ENCODE measurements at places on chromosomes 6 and 20.

DNA sequence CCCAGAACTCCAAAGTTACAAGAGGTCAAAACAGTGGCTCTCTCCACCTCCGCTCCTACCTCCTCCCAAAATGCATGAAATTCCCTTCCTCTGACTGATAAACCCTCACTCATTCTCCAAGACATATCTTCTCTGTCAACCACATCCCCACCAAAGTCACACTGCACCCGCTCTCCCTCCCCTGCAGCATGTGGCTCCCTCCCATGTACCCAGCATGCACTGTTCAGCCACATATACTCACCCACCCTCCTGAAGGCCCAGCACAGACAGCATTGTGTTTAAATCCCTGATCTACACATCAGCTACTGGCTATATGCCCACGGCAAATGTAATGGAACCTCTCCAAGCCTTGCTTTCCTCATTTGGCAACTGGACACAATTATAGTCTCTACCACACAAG lies 5.5 kb upstream of the POU5F1 start:
- DNase-seq = no peak

DNA sequence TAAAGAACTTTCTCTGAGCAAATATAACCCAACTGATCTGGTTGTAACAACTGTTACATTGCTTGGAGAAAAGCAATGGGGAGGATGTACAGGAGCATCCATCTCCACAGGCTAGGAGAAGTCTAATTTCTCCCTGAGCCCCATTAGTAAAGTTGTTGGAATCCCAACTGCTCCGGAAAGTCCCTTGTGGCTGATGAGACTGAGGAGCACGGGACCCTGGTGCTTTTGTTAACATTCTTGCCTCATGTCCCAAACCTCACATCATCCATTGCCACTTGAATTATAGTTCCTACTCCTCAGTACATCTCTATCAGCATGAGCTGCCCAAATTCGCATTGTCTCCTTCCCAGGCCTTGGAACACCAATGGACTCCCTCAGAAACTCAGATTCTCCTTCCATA lies 260.6 kb upstream of the BMP2 start:
- DNase-seq = no peak

DNA sequence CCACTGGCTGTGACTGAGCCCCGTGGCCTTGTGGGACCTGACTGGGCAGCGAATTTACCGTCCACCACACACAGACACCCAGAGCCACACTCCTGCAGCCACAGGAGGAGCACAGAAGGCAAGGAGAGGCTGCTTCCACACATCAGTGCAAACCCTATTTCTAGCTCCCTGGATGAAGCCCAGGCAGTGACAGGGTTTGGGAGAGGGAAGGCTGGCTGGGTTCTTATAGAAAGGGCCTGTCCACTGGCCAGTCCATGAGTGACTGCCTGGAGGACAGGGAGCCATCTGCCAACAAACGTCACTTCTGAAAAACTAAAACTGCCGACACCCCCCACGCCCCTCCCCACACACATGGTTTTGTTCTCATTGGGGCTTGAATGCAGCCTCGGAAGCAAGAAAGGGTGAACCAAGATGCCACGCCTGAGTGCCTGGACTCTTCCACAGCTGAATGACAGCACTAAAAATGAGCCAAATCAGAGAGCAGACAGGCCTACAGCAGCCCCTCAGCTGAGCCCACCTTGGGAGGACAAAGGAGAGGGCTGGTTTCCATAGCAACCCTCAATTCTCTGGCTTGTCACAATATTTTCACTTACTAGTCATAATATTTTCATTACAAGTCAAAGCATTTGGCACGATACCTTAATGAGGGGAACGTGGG lies 38.4 kb downstream of the RRBP1 start:
- DNase-seq = no peak

GRCh38 chr20:1842281-1842680 lies 52.9 kb upstream of the SIRPA start:
- DNase-seq = no peak

GRCh38 chr20:44033873-44034272 lies 119.2 kb downstream of the TOX2 start:
- DNase-seq = no peak

DNA sequence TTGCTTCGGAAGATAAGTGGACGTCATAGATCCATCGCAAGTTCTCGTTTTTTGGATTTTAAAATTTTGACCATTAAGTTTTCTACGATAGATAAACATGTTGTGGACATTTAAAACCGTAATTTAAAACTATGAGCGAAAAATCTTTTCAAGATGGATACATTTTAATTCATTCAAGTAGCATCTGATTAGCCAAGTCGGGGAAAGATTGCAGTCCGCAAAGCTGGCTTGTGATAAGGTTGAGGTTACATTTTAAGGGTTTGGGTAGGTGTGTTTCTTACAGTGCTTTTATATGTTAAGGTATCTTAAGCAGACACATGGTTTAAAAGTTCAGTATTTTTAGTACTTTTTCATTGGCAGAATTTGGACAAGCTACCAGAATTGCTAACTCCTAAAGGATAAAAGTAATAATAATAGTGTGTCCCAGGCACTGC lies 1.2 kb downstream of the WTAP start:
- DNase-seq = no peak

GRCh38 chr6:152341596-152341995 lies 295.6 kb downstream of the SYNE1 start:
- no peak for DNase-seq

DNA sequence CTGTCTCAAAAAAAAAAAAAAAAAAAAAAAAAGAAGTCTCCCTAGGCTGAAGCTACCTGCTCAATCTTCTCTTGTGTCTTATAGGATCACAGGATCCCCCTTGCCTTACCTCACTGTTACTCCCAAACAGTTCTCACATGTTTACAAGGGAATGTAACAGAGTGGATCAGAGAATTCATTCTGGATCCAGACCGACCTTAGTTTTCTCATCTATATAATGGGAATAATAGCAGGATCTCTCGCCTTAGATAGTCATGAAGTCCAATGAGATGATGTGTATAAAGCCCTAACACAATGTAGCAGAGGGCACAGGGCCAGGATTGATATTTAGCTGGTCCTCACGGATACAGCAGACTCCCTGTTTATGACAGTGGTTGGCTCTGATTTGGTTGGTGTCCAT lies 2.3 kb upstream of the FAM110A start:
- DNase-seq = no peak

DNA sequence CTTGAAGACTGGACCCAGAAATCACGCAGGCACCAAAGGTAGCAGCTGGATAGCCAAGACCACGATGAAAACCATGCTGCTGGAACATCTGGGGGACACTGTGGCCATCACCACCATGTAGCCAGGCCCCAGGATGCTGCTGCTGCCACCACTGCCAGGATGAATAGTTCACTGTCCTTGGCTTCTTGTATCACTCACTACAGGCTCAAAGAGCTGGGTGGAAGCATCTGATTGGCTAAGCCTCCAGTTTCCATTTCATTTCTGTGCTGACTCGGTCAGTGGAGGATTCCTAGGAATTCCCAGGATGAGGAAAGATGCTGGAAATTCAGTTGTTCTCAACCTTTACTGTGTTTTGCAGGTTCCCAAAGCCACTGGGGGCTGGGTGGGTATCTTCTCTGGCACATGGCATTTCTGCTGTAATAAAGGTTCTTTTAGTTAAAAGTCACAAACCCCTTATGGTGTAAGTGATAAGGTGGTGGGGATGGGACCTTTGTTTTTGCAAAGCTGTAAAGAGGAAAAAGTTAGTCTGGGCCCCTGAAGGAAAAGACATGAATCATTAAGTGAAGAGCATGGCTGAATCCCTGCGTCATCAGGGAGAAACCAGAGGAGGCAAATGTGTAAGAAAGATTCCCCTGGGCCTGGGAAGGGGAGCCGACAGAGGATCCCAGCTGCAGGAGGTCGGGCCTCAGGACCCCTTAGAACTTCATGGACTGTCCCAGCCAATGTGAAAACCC lies 75.6 kb upstream of the RNF24 start:
- no peak for DNase-seq

DNA sequence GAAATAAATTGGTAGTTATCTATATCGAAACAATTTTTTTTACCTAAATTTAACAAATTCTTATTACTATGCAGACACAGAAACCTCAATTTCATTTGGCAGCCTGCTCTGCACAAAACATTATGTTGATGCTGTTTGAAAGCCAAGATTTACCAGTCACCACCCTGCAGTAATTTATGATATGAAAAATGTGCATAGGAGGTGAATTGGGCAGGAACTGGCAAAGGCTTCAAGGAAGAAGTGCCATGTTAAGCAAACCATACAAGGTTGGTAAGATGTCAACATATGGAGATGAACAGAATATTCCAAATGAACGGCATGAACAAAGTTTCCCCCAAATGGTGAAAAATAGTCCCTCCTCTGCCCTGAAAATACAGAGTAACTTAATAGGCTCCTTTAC lies 54.2 kb upstream of the TAB2 start:
- DNase-seq = no peak

- no peak for DNase-seq
These were observed 131.1 kb downstream of the PREX1 start for GRCh38 chr20:48696671-48697070.

DNA sequence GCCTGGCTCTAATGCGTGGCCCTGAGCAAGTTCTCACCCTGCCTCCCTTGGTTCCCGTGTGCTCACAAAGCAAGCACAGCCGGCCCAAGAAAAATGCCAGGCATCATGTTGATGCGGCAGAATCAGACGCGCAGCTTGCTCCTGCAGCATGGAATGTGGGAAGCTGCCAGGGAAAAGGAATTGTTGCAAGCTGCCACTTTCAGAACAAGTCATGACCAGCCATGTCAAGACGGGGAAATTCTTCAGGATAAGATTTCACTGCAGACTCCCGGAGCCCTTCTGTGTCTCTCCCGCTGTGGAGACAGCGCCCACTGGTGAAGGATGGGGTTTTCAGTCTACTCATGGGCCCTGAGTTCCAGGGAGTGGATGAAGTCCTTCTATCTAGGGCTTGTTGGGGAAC lies 4.6 kb downstream of the DACT2 start:
- DNase-seq = no peak

DNA sequence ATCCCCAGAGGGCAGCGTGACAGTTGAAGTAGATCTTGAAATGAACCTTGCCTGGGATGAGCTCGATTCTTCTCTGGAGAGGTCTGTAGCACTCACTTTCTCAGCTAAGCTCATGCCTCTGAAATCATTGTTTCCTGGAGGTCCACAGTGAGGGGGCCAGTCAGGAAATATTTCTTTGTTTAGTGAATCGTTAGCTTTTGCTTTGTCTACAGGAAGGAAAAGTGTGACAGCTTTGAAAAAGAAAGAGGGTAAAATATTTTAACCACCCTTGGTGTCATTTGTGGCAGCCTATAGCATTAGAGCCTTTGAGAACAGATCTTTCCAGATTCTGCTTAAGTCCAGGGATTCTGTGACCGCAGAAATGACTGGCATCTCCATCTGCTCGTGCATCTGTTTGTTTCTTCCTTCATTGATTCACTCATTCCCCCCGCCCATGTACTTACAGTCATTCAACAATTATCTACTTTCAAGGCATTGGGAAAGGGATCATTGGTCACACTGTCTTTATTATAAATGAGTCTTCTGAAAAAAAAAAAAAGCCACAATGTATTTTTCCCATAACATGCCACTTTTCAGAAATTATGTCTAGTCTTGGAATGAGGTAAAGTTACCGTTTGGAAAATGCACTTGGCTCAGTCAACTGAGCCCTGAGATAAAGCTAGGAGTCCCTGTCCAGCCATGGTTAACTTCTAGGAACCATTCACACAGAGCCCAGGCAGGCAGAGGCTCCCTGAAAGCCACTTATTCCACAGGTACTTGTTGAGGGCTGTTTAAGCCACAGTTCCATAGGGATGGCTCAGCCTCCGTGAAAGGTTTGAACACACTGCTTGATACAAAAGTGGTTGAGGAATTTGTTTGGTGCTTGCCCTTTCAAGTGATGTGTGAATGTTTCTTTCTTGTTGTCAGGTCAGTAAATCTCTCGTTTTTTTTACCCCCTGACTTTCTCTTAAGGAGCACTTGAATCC lies 86.0 kb downstream of the TIAM2 start:
- DNase-seq = no peak

DNA sequence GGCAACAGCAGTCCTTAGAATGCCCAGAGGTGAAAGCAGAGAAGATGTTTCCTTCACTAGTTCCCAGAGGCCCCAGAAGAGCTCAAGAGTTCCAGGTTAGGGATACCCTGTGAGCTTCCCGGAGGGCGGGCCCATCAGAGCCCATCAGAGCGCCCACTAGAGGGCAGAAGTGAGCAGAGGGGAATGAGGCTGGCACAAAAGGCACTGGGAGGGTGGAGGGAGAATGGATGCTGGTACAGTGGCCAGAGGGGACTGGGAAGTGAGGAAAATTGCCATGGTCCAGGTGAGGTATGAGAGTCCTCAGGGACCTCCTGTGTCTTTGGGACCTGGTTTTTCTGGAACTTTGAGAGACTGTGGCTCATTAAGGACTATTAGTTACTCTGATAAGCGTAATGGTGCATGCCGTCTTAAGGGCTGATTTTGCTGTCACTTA lies 57.3 kb downstream of the LINC00237 start:
- peak; percentile 15 for DNase-seq

- no peak for DNase-seq
These were observed 118.1 kb upstream of the ENPP5 start for GRCh38 chr6:46288835-46289234.

- no peak for DNase-seq
These were observed at the start of gene HLA-DOB for GRCh38 chr6:32816746-32817204. TSS of gene HLA-DOB (minus strand) at chr6:32817002. CDS start at chr6:32816951, 51 bp downstream.

- peak; percentile 26 for DNase-seq
These were observed 236.6 kb downstream of the ARID1B start for GRCh38 chr6:157013649-157014304.
